ENCODE measurements at places on chromosomes 7 and 10. TPM values are rescaled to one million over a fixed set of nuclear protein-coding genes. Genes with fewer than 3 reads are reported as not detected.
A peak's percentile ranks its signal among the peaks of the same experiment; 100 is the strongest.

DNA sequence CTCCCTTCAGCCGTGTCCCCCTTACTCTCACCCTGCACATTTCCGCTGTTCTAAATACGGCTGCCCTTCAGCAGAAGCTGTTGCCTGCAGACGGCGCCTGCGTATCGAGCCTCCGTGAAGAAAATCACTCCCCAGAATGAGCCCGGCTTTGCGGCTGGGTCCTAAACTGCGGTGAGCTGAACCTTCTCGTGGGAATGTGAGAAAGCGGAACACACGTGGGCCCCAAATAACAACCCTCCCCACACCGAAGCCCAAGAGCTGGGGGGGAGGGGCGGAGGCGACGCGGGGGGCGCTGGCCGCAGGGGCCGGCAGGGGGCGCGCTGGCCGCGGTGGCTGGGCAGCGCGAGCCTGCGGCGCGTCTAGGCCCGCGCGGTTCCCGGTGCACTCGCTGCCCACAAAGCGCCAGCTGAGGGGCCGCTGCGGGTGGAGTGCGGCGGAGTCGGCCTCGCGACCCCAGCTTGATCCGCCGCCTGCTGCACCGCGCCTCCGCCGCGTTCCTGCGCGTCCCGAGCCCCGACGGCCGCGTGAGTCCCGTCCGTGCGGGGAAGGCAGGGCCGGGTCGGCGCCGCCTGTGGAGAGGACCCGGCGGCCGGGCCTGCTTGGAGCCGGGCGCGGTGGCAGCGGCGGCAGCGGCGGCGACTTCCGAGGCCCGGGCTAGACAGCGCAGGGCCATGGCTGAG lies at the start of gene ZNF398:
Gene ZNF398 (plus strand): TSS at position 382 of the 680 bp plus-strand sequence. CDS start 290 bp downstream, at position 672.
- peak; percentile 80 for DNase-seq

DNA sequence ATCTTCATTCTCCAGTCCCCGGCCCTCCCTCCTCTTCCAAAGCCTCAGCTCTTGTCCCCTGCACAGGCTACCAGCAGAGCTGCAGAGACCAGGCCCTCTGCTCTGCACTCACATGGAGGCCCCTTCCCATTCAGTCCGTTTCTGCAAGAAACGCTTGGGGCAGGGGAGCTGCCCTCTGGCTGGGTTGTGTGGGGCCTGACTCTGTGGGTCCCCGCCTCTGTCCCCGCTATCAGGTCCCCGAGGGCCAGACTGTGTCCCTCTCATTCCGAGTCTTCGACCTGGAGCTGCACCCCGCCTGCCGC lies 1.5 kb downstream of the PCOLCE start:
- DNase-seq = no peak

- DNase-seq = no peak
Measured at GRCh38 chr7:106848851-106849442, 16.1 kb upstream of the PIK3CG start.

- DNase-seq = no peak
Measured at GRCh38 chr7:71761336-71761735, 629.4 kb downstream of the GALNT17 start.

GRCh38 chr10:118668228-118668952 lies 72.9 kb upstream of the PRLHR start:
- no peak for DNase-seq

DNA sequence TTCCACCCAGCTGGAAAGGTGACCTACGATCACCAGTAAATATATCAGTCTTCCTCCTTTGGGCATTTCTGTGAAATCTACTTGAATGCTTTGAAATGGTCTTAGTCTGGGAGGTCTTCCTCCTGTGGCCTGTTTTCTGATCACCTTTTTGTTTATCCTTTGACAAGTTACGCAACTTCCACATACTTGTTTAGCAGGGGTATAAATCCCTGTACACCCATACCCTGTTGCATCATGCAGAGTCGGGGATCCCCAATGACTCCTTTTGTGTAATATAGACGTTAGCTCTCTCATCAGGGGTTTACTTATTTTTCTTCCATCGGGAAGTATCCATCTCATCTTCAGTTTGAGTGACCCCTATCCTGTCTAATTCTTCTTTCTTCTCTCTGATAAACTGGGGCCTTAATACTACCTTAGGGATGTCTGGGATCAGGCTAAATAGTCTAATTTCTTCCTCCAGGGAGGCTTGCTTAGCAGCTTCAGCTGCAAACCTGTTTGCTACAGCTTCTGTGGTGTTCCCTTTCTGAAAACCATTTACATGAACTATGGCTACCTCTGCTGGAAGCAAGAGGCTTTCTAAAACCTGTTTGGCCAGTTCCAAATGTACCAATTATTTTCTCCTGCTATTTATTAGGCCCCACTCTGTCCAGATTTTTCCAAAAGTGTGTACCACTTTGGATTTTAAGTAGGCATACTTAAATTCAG lies 25.8 kb downstream of the MAPK8 start:
- DNase-seq = no peak

- DNase-seq = no peak
Measured at GRCh38 chr10:44771233-44771995, 139.7 kb upstream of the TMEM72 start.

GRCh38 chr10:25744574-25744973 lies 189.5 kb upstream of the MYO3A start:
- DNase-seq = no peak

GRCh38 chr10:85946713-85947326 lies 419.8 kb downstream of the GRID1 start:
- no peak for DNase-seq

DNA sequence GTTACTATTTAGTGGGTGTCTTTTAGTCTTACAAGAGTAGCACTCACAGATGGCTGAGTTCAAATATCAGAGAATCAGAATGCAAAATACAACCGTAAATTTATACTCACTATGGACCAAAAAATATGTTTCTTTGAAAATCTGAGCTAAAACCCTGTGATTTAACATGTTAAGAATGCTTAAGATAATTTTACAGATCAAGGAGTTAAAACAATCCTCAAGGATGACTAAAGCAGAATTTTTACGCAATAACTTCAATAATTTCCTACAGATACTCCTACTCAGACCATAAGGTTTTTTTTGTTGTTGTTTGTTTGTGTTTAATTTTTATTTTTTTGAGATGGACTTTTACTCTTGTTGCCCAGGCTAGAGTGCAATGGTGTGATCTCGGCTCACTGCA lies 47.9 kb upstream of the CCDC6 start:
- no peak for DNase-seq

DNA sequence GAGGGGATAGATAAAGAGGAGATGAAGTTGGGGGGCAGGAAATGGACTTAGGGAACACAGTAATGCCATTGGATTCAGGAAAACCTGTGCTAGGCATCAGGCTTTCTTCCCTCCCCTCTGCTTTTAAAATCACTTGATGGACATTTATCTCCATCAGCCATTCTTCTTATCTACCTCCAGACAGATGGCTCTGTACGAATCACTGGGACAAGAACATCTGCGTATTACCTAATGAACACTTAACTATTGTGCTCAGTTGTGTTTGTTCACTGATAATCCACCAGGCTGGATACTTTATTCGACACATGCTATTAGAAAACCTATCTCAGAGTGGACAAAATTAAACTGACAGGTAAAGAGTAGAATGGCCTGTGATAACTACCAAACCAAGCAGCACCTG lies 40.0 kb downstream of the TNKS2 start:
- DNase-seq = no peak

DNA sequence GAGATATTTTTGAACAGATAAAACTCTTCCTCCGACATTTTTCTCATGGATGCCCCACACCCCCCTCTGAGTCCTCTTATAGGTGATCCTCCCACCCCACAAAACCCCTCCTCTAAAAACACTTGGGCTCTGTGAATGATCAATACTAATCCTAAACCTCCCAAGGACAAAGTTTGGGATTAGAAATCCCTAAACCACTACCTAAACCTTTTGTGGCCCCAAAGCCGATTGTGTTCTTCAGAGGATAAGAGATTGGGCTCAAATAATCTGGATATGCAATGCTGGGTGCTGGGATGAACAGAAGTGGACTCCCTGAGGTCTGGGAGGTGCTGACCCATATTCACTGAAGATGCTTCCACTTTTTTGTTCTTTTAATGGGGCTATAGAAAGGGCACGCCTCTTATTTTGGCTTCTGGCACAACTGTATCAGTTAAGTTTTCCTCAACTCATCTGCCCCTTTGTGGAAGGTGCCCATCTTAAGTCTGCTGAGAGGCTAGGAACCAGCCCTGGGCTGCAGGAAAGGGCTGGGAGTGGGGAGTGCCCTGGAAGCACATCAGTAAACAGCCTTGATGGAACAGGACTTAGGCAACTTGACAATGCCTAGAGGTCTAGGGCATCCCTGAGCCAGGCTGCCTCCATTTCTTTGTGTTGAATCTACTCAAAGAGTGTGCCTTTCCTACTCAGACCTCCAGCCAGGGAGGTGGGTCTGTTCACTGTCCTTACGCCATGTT lies at the start of gene OPN1SW:
Gene OPN1SW (minus strand): TSS at position 51 of the 731 bp plus-strand sequence. CDS start 13 bp downstream, at position 38.
- DNase-seq = no peak

GRCh38 chr10:29102233-29102632 lies 186.6 kb upstream of the LYZL1 start:
- no peak for DNase-seq

DNA sequence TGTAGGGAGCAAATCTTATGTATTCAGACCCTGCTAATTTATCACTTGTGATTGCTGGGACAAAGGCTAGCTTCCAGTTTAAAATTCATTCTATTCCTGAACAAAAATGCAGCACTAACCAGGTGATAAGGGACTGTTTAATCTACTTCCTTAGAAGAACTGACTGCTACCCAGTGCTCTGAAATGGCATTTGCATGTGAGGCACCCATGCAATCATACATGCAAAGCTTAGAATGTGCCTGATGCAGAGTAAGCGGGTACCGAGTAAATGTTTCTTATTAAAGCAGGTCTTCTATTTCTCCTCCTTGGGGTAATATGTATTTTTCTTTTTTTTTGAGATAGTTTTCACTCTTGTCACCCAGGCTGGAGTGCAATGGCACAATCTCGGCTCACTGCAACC lies 54.5 kb downstream of the NEURL1 start:
- DNase-seq = no peak

GRCh38 chr7:46626691-46627310 lies 705.7 kb upstream of the IGFBP3 start:
- DNase-seq = no peak

DNA sequence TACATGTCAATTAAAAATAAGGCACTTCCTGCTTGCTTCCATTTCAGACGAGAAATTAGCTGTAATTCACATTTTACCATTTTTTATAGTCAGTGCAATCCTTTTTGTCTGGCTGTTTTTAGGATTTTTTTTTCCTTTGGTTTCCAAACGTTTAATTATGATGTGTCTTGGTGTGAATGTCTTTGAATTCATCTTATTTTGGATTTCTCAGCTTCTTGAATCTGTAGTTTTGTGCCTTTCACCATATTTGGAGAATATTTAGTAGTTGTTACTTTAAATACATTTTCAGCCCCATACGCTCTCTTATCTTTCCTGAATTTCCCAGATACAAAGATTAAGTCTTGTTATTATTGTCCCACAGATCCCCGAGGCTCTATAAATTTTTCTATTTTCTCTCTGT lies 2.4 kb upstream of the SCART1 start:
- DNase-seq = no peak

DNA sequence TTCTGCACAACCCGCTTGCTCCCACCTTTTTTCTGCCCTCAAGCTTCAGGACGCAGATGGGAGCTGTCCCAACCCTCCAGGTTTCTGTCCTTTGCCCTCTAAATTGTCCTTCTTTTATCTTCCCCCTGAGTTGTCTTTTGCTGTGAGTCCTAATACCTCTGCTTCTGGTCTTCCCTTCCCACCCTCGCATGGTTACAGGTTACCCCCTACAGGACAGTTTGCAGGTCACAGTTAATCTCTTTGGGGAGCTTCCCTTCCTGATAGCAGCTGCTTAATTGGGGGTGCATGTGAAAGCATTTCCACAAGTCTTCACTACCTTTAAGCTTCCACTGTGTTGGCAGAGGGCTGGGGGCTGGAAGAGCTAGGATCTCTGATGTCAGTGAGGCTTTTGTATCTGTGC lies 121.5 kb upstream of the CXCL12 start:
- DNase-seq = no peak

DNA sequence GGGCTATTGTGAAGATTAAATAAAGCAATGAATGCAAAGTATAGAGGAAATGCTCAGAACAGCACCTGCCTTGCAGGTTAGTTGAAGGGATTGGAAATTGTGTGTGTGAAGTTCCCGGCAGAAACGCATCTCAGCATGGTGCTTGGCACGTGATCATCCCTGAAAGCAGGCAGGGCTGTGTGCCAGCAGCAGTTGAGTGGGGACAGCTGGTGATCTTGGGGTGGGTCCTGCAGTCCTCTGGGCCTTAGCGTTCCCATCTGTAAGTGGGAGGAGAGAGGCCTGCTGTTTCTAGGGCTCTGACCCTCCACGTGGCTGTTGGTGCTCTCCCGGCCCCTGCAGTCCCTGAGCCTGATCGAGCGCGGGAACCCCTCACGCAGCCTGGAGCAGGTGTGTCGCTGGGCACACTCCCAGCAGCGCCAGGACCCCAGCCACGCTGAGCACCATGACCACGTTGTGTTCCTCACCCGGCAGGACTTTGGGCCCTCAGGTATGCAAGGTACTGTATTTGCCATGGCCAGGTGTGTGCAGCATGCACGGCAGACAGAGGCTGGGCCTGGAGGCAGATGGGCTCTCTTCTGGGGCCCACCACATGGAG lies 55.3 kb downstream of the TBATA start:
- DNase-seq = peak; percentile 70

DNA sequence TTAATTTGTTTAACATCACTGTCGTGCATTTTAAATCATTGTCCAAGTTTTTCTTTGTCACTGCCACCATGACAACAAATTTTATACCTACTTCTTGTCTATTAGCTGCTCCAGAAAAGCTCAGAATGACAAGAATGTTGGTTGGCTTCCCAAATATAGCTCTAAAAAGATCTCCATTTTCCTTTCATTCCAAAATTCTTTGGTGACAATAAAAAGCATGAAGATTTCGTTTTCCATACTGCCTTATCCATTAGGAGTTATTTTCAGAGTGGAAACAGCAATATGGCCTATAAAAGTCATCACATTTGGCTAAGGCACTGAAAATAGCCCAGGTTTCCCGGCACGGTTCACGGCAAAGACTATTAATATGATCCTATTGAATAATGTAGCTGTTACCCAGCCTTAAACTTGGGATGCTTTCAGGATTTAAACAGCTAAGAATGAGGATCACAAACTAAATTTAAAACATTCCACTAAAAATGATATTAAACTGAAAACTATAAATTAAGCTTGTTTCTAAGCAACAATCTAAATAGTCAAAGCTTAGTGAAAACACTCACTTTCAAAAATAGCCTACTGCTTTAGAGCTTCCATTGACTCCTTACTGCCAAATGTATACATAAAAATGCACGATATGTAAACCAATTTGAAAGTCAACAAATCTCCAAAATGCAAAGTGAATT lies 2.7 kb downstream of the CTTNBP2 start:
- no peak for DNase-seq

- DNase-seq = no peak
Measured at GRCh38 chr10:72746426-72747363, 54.8 kb downstream of the MCU start.

- no peak for DNase-seq
Measured at GRCh38 chr7:105585850-105586500, 4.7 kb upstream of the EFCAB10 start.

- no peak for DNase-seq
Measured at GRCh38 chr7:127516320-127516719, 69.1 kb downstream of the GCC1 start.

GHRHR gene
- polyA plus RNA-seq = not detected

C10orf95 gene
- 2.1 TPM for polyA plus RNA-seq

TAS2R41 gene
- not detected for polyA plus RNA-seq

MACC1 gene
- 9.8 TPM for polyA plus RNA-seq

PSMC2 gene
- 99.4 TPM for polyA plus RNA-seq

IL6 gene
- 2.1 TPM for polyA plus RNA-seq

SAMD9 gene
- 12.5 TPM for polyA plus RNA-seq

ERVW-1 gene
- 2.4 TPM for polyA plus RNA-seq

CHST3 gene
- 11.3 TPM for polyA plus RNA-seq

HOXA5 gene
- polyA plus RNA-seq = 91.7 TPM

C7orf57 gene
- 2.7 TPM for polyA plus RNA-seq
